ENCODE measurements at places on chromosomes 5 and 9. TPM values are rescaled to one million over a fixed set of nuclear protein-coding genes. Genes with fewer than 3 reads are reported as not detected.
A peak's percentile ranks its signal among the peaks of the same experiment; 100 is the strongest.

GRCh38 chr5:80160242-80160641 lies 95.6 kb downstream of the SERINC5 start:
- H3K27me3 ChIP-seq: no peaks in the 10 kb centered on the region
- H3K4me3 ChIP-seq: no peak overlapping the region
- H3K27ac ChIP-seq: no peak overlapping the region

DNA sequence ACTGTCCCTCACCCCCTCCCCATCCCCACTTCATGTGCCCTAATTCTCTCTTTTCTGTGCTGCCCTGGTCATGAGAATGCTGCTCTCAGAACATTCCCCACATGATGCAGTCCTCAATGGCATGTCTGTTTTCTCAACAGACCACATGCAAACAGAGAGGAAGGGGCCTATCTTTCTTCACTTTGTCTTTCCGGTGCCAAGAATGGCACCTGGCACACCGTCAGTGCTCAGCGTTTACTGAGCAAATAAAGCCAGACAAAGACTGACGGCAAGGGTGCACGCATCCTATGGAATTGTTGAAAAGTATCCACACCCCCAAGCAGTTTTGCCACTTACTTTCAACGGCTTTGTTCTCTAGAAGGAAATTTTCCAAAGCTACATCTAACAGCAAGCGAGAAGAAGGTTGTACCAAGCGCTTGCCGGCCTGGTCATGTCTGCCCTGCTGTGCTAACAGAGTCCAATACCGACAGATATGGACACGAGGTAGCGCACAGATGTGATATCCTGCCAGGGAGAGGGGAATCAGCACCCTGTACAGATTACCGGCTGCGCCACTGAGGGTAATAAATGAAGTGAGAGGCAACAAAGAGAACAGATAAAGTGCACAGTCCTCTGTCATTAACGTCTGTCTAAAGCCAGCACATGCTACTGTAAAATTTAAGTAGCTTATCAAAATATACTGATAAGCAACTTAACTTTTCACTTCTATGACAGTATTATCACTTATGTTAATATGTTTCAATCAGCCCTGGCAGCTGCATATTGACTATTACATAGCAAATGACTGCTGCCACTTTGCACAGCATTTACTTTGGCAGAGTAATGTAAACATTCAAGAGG lies 251.7 kb downstream of the DENND1A start:
- peaks cover 13% of the 10 kb centered on the region for H3K4me1 ChIP-seq
- DNase-seq: no peak
- no peak overlapping the region for H3K27ac ChIP-seq

DNA sequence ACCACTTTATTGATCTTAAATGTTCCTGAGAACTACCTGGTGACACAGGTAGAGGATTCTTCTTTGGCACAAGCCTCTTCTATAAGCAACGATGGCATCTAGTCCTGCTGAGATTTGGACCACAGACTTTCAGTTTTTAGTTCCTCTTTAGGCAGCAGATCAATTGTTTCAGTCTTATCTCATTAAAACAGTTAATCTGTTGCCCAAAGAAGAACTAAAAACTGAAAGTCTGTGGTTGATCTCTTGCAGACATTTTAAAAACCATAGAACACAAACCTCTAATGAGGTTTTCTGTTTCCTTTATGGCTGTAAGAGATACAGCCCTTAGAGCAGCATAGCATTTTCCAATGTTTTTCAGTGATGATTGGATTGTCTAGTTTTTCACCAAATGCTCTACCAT lies 480.9 kb downstream of the MTRR start:
- no peak overlapping the region for H3K4me3 ChIP-seq
- no peaks in the 10 kb centered on the region for H3K27me3 ChIP-seq
- H3K4me1 ChIP-seq: no peaks in the 10 kb centered on the region
- no peaks in the 10 kb centered on the region for H3K36me3 ChIP-seq
- DNase-seq: no peak

DNA sequence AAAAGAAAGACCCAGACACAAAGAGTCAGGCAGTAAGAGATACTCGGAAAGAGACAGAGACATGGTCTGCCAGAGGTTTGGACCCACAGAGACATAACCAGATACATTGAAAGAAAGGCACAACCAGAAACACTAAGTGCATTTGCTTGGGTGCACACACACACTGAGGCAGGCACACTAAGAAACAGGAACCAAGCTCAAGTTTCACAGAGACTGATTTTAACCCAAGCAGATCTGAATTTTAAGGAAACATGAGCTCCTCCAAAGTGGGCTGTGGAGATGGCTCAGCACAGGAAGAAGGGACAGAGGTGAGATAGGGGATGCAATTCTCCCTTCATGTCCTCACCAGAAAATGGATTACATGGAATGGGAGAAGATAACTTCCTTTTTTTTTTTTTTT lies 9.5 kb downstream of the AQP3 start:
- no peaks in the 10 kb centered on the region for H3K27me3 ChIP-seq
- H3K36me3 ChIP-seq: no peaks in the 10 kb centered on the region
- no peak overlapping the region for H3K4me3 ChIP-seq
- H3K4me1 ChIP-seq: no peaks in the 10 kb centered on the region
- DNase-seq: no peak

GRCh38 chr5:11027660-11028059 lies 266.6 kb upstream of the DAP start:
- no peaks in the 10 kb centered on the region for H3K27me3 ChIP-seq
- no peak for DNase-seq

GRCh38 chr5:116273448-116274242 lies 188.8 kb downstream of the COMMD10 start:
- no peak overlapping the region for H3K27ac ChIP-seq
- H3K36me3 ChIP-seq: peaks cover 27% of the 10 kb centered on the region
- no peak for DNase-seq
- H3K4me1 ChIP-seq: no peaks in the 10 kb centered on the region
- H3K4me3 ChIP-seq: no peak overlapping the region

- DNase-seq: peak; percentile 46
- H3K27ac ChIP-seq: peak overlapping the region; percentile 88
- H3K4me1 ChIP-seq: peaks cover 25% of the 10 kb centered on the region
- no peaks in the 10 kb centered on the region for H3K27me3 ChIP-seq
- peaks cover 13% of the 10 kb centered on the region for H3K36me3 ChIP-seq
Measured at GRCh38 chr9:122806661-122807060, 6.7 kb downstream of the OR1K1 start.

DNA sequence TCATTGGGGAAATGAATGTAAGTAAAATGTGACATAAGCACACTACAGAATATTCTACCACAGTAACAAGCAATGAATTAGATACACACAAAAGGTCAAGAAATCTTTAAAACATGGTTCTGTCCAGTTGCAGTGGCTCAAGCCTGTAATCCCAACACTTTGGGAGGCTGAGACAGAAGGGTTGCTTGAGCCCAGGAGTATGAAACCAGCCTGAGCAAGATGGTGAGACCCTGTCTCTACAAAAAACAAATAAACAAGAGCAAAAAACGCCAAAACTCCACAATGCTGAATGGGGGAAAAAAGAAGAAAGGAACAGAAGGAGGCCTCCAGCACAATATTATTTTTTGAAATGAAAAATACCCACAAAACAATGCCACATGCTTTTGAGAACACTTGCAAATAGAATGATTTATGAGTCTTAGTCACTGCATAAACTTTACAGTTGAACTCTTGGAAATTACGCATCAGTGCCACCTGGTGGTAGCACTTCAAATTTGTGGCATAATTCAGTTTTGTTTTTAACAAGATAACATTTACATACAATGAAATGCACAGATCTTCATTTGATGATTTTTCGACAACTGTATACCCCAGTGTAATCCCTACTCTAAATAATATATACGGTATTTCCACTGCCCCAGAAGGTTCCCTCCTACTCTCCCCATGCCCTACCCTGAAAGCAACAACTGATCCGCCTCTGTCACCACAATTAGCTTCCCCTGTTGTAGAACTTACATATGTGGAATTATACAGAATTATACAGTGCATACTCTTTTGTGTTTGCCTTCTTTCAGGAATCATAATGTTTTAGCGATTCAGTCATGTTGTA lies 14.4 kb upstream of the SPINK4 start:
- H3K4me1 ChIP-seq: peaks cover 18% of the 10 kb centered on the region
- no peaks in the 10 kb centered on the region for H3K36me3 ChIP-seq
- H3K4me3 ChIP-seq: no peak overlapping the region
- peak; percentile 68 for DNase-seq
- peak overlapping the region; percentile 44 for H3K27ac ChIP-seq

DNA sequence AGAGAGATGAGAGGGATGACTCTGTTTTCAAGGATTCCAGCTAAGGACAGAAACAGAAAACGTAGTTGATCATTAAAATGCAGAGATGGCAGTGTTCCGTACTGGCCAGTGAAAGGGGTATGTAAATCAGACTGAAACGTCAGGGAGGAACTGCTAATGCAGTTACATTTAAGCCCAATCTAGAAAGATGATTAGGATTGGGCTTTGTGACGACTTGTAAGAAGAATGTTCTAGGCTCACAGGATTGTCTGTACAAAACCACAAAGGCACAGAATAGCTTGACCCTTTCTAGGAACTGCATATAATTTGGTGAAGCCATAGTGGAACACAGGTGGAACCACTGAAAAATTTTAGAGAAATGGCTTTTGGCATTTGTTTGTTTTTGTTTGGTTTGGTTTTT lies 55.6 kb upstream of the TESK1 start:
- H3K4me1 ChIP-seq: no peaks in the 10 kb centered on the region
- no peaks in the 10 kb centered on the region for H3K36me3 ChIP-seq
- no peak for DNase-seq
- no peak overlapping the region for H3K27ac ChIP-seq

- peaks cover 8% of the 10 kb centered on the region for H3K27me3 ChIP-seq
- no peaks in the 10 kb centered on the region for H3K36me3 ChIP-seq
- no peak overlapping the region for H3K4me3 ChIP-seq
Measured at GRCh38 chr5:40983781-40984180, 74.5 kb downstream of the C7 start.

- no peaks in the 10 kb centered on the region for H3K27me3 ChIP-seq
- H3K36me3 ChIP-seq: no peaks in the 10 kb centered on the region
- DNase-seq: no peak
- no peak overlapping the region for H3K27ac ChIP-seq
Measured at GRCh38 chr9:104611213-104611612, 5.8 kb upstream of the OR13C2 start.

DNA sequence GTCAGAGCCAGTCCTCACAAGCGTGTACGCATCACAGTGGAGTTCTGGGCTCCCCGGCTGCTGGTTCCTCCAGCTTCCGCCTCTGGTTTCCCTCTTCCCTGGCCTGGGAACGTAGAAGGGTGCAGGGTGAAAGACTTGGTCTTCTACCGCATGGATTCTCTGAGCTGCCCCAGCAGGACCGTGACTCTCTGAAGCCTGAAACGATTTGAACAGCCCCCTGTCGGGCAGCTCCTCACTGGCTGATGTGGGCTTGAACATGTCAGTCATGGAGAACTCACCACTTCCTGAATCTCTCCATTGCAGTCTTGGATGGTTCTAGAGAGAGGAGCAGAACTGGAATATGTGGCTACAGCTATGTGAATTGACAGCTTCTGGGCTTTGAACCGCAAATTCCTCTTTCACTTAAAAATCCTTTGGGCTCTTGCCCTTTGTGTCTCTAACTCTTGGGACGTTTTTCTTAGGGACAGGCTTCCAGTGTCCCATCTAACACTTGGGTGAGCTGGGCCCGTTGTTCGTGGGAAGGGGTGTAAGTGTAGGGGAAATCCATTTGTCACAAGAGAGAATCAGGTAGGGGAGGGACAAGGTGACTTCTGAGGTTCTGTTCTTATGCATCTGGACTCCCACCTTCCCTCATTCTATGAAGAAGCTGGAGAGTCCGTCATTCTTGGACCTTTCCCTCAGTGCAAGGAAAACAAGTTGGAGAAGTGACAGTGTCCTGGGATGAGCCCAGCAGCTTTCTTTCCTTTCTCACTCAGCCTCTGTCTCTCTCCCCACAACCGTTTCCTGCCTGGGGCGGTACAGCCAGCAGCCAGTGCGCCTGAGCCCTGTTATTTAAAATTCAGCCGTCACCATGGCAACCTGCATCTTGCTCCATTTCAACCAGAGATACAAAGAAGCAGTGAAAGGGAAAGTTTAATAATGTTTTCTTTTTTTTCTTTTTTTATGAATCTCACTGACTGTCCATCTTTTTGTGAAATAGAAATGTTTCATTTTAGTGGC lies 84.7 kb downstream of the PTTG1 start:
- no peaks in the 10 kb centered on the region for H3K36me3 ChIP-seq
- peaks cover 42% of the 10 kb centered on the region for H3K4me1 ChIP-seq
- peak overlapping the region; percentile 43 for H3K27ac ChIP-seq
- peak overlapping the region; percentile 79 for H3K4me3 ChIP-seq
- no peaks in the 10 kb centered on the region for H3K27me3 ChIP-seq

DNA sequence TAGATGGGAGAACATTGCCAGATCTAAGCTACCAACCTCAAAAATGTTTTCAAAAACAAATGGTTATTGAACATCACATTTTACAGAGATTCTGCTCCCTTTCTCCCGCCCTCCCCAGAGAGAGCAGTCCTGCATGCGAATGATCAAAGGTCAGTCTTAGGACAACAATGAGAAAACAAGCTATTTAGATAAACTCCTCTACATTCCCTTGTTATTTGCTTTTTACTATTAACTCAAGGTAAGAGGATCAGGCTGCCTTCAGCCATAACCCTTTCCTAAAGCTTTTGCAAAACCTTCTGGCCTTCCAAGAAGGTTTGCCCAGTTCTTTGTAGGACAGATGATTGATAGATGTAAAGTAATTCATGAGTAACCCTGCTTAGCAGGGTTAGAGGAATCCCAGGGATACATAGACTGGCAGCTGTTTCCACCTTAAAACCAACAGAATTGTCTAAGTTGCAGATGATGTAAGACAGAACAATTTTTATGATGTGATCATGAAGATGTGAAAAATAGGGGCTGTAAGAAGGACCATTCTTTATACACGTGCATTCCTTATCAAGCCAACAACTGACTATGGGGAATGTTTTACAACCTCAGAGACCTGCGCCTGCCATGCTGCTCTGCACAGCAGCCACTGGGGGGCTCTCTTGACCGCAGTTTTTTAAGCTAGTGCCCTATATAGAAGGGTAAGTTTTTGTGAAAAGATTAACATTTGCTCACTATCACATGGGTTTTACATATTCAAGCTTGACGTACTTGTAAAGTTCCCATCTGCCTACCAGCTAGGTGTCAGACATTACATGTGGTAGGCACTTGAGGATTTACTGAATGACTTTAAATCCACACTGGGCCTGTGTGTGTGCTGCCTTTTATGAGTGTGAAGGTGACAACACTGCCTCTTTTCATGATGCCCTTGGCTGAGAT lies 2.3 kb upstream of the ZNF782 start:
- H3K27ac ChIP-seq: no peak overlapping the region
- H3K4me3 ChIP-seq: no peak overlapping the region
- peak; percentile 74 for DNase-seq
- H3K27me3 ChIP-seq: peaks cover 20% of the 10 kb centered on the region
- peaks cover 2% of the 10 kb centered on the region for H3K36me3 ChIP-seq
- H3K4me1 ChIP-seq: peaks cover 44% of the 10 kb centered on the region

GRCh38 chr5:147760086-147760875 lies 22.2 kb downstream of the JAKMIP2 start:
- no peaks in the 10 kb centered on the region for H3K36me3 ChIP-seq
- H3K4me1 ChIP-seq: no peaks in the 10 kb centered on the region
- H3K4me3 ChIP-seq: no peak overlapping the region
- H3K27ac ChIP-seq: no peak overlapping the region
- H3K27me3 ChIP-seq: no peaks in the 10 kb centered on the region

Gene NEUROG1
- total RNA-seq: not detected

Gene NSG2
- total RNA-seq: not detected
